Tibial nerve (tissue), 4 donors: ENCODE measurements at places on chromosomes 5 and 9. TPM values are rescaled to one million over a fixed set of nuclear protein-coding genes. Genes with fewer than 3 reads are reported as not detected.

Gene SELENOP
- total RNA-seq, result 965 TPM

Gene RLN2
- total RNA-seq, result not detected

Gene NEUROG1
- total RNA-seq, result not detected

Gene SUSD3
- 4.2 TPM for total RNA-seq

Gene GZMA
- 0.90 TPM for total RNA-seq

GRCh38 chr5:61081741-61082140, 80.5 kb downstream of the SMIM15 start:
- H3K27ac ChIP-seq, result no peak overlapping the region
- H3K4me3 ChIP-seq, result no peak overlapping the region
- H3K4me1 ChIP-seq, result no peaks in the 10 kb centered on the region
- no peaks in the 10 kb centered on the region for H3K36me3 ChIP-seq
- no peak for DNase-seq

DNA sequence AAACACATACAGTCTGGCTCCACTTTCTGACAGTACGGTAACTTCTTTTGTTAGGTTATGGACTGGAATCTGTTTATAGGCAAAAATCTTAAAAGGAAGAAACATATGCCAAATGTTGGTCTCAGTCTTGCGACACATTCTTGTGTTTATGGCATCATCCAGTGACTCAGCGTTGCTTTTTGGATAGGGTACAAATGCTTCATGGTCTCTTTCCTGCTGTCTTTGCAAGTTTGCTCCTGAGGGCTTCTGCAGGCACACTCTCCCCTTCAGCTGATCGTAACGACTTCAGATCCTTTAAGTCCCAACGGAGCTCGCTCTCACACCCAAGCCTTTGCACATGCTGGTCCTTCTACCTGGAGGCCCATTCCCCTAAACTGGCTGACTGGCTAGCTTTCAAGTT, 23.6 kb upstream of the TNFSF8 start:
- H3K36me3 ChIP-seq, result no peaks in the 10 kb centered on the region
- no peak for DNase-seq
- no peaks in the 10 kb centered on the region for H3K27me3 ChIP-seq
- peaks cover 4% of the 10 kb centered on the region for H3K4me1 ChIP-seq

- no peak for DNase-seq
- H3K36me3 ChIP-seq, result no peaks in the 10 kb centered on the region
- no peaks in the 10 kb centered on the region for H3K4me1 ChIP-seq
- no peak overlapping the region for H3K27ac ChIP-seq
- no peak overlapping the region for H3K4me3 ChIP-seq
Measured at GRCh38 chr9:36837431-36838405, 196.3 kb downstream of the PAX5 start.

Gene CNTNAP3
- total RNA-seq, result 25.5 TPM

- no peaks in the 10 kb centered on the region for H3K4me1 ChIP-seq
- no peak overlapping the region for H3K27ac ChIP-seq
- no peak overlapping the region for H3K4me3 ChIP-seq
Measured at GRCh38 chr9:98130576-98131228, 11.7 kb upstream of the TRIM14 start.

- no peaks in the 10 kb centered on the region for H3K36me3 ChIP-seq
- DNase-seq, result no peak
Measured at GRCh38 chr5:113214606-113215323, 220.0 kb downstream of the TSSK1B start.

Gene ANKRD33B
- total RNA-seq, result 34.7 TPM

Gene FCN1
- total RNA-seq, result 2.9 TPM

DNA sequence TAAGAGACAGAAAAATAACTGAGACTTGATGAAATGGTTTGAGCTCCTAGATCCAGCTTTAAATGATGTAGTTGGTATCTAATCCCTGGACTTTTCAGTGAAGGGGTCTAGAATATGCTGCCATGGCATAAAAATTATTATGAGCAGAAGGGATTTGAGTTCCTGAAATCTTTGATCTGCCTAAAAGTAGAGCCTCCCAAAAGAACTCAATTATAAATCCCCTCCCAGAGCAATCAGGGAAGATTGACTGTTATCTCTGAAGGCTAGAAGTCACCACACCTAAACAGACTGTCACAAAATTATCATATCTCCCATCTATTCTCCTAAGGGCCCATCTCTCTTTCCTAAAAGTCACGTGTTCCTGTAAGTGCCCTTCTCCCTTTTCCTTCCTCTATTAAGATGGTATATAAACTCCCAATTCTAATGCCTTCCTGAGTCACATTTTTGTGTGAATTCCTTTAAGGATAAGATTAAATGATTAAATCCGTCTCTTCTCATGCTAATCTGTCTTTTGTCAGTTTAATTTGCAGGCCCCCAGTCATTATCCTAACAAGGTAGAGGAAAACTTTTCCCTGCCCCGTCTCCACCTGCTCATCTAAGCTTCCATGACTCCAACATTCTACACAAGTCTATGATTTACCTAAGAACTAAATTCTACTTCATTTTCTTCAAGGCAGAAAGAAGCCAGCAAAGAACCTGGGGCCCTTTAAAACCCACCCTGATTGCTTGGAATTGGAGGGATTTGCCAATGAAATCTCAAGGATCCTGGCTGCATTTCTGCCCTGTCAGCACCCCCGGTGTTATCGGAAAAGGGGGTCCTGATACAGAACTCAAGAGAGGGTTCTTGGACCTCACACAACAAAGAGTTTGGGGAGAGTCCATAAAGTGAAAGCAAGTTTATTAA, 47.1 kb upstream of the PWWP2A start:
- DNase-seq, result no peak
- H3K27me3 ChIP-seq, result no peaks in the 10 kb centered on the region
- H3K4me1 ChIP-seq, result peaks cover 41% of the 10 kb centered on the region

- no peaks in the 10 kb centered on the region for H3K36me3 ChIP-seq
- H3K4me3 ChIP-seq, result no peak overlapping the region
- no peak overlapping the region for H3K27ac ChIP-seq
- no peaks in the 10 kb centered on the region for H3K27me3 ChIP-seq
- H3K4me1 ChIP-seq, result no peaks in the 10 kb centered on the region
Measured at GRCh38 chr5:165783024-165783423, 2277.6 kb downstream of the MAT2B start.
